Omental fat pad (tissue), 4 donors: ENCODE measurements at places on chromosomes 7 and 10. TPM values are rescaled to one million over a fixed set of nuclear protein-coding genes. Genes with fewer than 3 reads are reported as not detected.

Gene NOD1
- total RNA-seq: 39.4 TPM

DNA sequence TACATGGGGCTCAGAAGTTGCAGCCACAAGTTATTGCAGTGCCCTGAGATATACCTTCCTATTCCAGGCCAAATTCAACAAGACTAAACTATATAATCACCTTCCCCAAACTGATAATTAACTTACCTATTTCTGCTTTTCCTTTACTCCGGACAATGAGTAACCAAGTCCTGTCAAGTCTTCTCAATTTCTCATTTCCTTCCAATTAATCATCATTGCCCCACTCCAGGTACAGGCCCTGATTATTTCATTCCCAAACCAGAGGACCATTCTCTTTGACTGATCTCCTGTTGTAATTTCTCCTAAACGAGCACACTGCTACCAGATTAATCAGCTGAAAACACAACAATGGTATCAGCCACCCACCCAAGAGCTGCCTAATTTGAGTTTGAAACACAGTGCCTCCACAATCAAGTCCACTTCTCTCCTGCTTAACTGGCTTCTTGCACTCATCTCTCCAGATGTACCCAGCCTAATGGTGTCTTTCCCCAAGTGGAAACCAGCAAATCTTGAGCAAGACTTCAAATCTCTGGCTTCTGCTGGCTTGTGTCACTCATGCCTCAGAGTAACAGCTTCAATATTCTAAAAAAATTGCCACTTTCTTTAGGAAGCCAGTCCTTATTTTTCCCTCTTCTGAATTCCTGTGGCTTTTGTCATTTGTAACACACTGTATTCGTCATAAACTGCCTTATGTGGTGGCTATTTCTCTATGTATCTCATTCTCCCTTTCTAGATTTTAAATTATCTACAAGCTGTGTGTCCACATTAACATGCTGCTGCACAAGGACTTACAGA is 89.1 kb downstream of the CDK6 start:
- no peak for DNase-seq

Gene NUTM2B
- total RNA-seq: 0.84 TPM

DNA sequence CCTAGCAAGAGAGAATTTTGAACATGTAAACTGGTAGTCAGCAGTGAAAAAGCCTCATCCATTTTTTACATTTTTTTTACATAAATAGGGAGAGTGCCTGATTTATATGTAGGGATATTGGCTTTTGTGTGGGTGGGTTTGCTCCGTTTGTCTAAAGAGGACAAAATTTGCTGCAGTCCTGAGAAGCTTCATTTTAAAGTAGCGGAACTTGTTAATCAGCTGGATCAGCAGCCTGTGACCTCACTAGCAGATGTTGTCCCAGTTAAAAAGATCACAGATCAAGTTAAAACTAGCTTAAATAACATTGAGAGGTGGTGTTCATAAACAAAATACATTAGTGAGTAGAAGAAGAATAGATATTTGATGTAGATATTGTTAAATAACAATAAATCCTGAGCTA is 2.6 kb downstream of the ATRNL1 start:
- DNase-seq: no peak

Gene GIMAP5
- total RNA-seq: 17.0 TPM

Gene CPA1
- 2.0 TPM for total RNA-seq

GRCh38 chr10:21526860-21527597 is 1.5 kb upstream of the SKIDA1 start:
- no peak for DNase-seq
